Endothelial cell (in vitro differentiated cells): ENCODE measurements at places on chromosomes 11 and 22. TPM values are rescaled to one million over a fixed set of nuclear protein-coding genes. Genes with fewer than 3 reads are reported as not detected.

Gene SEC14L6
- 1.4 TPM for total RNA-seq

DNA sequence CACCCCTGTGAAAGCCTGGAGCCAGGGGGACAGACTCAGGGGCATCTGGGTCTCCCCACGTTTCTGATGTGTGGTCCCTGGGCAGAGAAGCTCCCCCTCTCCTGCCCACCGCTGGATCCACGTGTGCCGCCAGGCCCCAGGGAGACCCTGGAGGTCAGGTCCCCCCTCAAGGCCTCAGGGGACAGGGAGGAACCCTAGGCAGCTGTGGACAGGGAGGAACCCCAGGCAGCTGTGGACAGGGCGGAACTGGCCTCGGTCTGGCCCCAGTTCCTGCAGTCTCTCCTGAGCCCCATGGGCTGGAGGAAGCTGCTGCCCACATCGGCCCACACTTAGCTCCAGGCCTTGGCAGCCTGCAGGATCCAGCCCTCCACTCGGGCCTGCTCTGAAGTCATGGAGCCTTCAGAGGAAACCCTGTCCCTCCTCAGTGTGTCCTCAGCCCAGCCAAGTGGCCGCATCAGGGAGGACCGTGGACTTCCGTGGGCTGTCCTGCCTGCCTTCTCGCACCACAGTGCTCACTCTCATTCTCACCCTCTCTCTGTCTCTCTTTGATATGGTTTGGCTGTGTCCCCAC lies 127.7 kb downstream of the BRD1 start:
- no peaks in the 10 kb centered on the region for H3K4me1 ChIP-seq
- H3K4me3 ChIP-seq = no peak overlapping the region

GRCh38 chr11:111635706-111636045 lies 33.4 kb downstream of the SIK2 start:
- H3K4me1 ChIP-seq = peaks cover 19% of the 10 kb centered on the region
- H3K27me3 ChIP-seq = peaks cover 1% of the 10 kb centered on the region
- DNase-seq = no peak

GRCh38 chr11:123578778-123579481 lies 75.5 kb downstream of the SCN3B start:
- H3K36me3 ChIP-seq = peaks cover 17% of the 10 kb centered on the region
- no peak for DNase-seq
- peaks cover 22% of the 10 kb centered on the region for H3K27me3 ChIP-seq
- H3K4me1 ChIP-seq = peaks cover 48% of the 10 kb centered on the region
- no peak overlapping the region for H3K4me3 ChIP-seq

GRCh38 chr11:66976028-66976467 lies 944 bp downstream of the C11orf86 start:
- H3K4me3 ChIP-seq = no peak overlapping the region
- peaks cover 3% of the 10 kb centered on the region for H3K36me3 ChIP-seq
- H3K27me3 ChIP-seq = peaks cover 1% of the 10 kb centered on the region
- DNase-seq = peak; percentile 76
- H3K27ac ChIP-seq = no peak overlapping the region

- H3K36me3 ChIP-seq = peaks cover 5% of the 10 kb centered on the region
- H3K27ac ChIP-seq = no peak overlapping the region
Observed at GRCh38 chr11:71086687-71087258, 165.6 kb downstream of the SHANK2 start.

- peaks cover 5% of the 10 kb centered on the region for H3K27me3 ChIP-seq
- no peak overlapping the region for H3K27ac ChIP-seq
- H3K4me3 ChIP-seq = no peak overlapping the region
- H3K4me1 ChIP-seq = no peaks in the 10 kb centered on the region
- no peaks in the 10 kb centered on the region for H3K36me3 ChIP-seq
Observed at GRCh38 chr11:77236901-77237300, 64.6 kb downstream of the GDPD4 start.

Gene VPREB1
- total RNA-seq = not detected

- peaks cover 15% of the 10 kb centered on the region for H3K36me3 ChIP-seq
- DNase-seq = no peak
- H3K4me3 ChIP-seq = no peak overlapping the region
- H3K27ac ChIP-seq = no peak overlapping the region
Observed at GRCh38 chr11:78070621-78071020, 7.0 kb downstream of the THRSP start.

DNA sequence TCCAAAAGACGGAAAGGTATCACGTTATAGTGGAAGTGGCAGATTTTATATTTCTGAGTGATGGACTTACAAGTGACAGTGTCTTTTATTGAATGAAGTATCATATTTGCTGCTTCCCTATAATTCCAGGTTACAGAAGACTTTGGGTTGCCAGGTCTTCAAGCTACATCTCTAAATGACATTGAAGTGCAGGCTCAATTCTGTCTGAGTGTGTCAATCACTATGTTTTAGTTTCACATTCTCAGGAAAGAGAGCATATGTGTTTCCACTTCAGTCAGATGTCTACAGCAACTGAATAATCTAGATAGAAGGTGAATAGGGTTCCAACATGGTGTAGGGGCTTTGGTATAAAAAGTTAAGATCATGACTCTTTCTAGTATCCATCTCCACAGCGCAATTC lies 492.7 kb upstream of the API5 start:
- no peaks in the 10 kb centered on the region for H3K36me3 ChIP-seq
- H3K4me1 ChIP-seq = no peaks in the 10 kb centered on the region
- H3K27me3 ChIP-seq = no peaks in the 10 kb centered on the region
- no peak overlapping the region for H3K4me3 ChIP-seq
- H3K27ac ChIP-seq = no peak overlapping the region
- DNase-seq = no peak

Gene IGSF22
- total RNA-seq = 0.74 TPM

GRCh38 chr22:42056757-42057511 lies 13.7 kb downstream of the NAGA start:
- no peaks in the 10 kb centered on the region for H3K27me3 ChIP-seq
- H3K4me3 ChIP-seq = no peak overlapping the region
- H3K27ac ChIP-seq = no peak overlapping the region

DNA sequence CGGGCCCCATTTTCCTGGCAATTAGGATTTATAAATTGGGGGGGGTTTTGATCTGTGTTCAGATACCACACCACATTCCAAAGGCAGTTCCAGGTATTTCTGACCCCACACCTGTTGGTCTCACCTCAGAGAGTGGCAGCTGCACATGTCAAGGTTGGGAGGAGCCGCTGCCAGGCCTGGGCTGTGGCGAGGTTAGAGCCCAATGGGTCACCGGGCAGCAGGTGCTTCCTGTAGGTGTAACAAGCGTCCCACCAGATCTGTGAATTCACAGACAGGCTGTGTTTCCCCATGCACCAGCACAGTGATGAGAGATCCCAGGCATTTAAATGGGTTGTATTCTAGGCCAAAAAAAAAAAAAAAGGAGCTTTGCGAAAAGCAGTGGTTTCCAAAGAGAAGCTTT lies 58.6 kb downstream of the CABIN1 start:
- peaks cover 2% of the 10 kb centered on the region for H3K27me3 ChIP-seq
- H3K4me3 ChIP-seq = no peak overlapping the region
- DNase-seq = no peak

GRCh38 chr11:115874843-115875242 lies 370.6 kb upstream of the CADM1 start:
- H3K27ac ChIP-seq = no peak overlapping the region
- peaks cover 5% of the 10 kb centered on the region for H3K27me3 ChIP-seq
- H3K36me3 ChIP-seq = no peaks in the 10 kb centered on the region
- no peak for DNase-seq
- no peak overlapping the region for H3K4me3 ChIP-seq

DNA sequence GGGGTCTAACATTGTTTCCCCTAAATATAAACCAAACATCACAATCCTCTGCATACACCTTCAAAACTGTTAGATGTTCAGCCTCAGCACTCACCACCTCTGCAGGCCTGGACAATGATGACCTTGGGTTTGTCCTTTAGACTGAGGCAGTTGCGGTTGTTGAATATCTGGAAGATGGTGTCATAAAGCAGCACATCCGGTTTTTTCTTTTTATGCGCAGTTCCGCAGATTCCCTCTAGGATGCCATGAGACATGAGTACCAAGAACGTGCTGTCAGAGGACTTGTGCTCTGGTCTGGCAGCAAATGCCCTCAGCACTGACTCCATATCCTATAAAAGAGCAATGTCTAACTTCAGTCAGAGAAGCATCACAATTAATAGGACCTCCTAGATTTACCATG lies 22.8 kb downstream of the CASP5 start:
- no peak overlapping the region for H3K4me3 ChIP-seq
- H3K27me3 ChIP-seq = no peaks in the 10 kb centered on the region
- DNase-seq = peak; percentile 8
- H3K4me1 ChIP-seq = no peaks in the 10 kb centered on the region

- no peaks in the 10 kb centered on the region for H3K36me3 ChIP-seq
- DNase-seq = no peak
- no peak overlapping the region for H3K27ac ChIP-seq
- peaks cover 4% of the 10 kb centered on the region for H3K4me1 ChIP-seq
Observed at GRCh38 chr11:128928400-128928799, 14.3 kb downstream of the TP53AIP1 start.

DNA sequence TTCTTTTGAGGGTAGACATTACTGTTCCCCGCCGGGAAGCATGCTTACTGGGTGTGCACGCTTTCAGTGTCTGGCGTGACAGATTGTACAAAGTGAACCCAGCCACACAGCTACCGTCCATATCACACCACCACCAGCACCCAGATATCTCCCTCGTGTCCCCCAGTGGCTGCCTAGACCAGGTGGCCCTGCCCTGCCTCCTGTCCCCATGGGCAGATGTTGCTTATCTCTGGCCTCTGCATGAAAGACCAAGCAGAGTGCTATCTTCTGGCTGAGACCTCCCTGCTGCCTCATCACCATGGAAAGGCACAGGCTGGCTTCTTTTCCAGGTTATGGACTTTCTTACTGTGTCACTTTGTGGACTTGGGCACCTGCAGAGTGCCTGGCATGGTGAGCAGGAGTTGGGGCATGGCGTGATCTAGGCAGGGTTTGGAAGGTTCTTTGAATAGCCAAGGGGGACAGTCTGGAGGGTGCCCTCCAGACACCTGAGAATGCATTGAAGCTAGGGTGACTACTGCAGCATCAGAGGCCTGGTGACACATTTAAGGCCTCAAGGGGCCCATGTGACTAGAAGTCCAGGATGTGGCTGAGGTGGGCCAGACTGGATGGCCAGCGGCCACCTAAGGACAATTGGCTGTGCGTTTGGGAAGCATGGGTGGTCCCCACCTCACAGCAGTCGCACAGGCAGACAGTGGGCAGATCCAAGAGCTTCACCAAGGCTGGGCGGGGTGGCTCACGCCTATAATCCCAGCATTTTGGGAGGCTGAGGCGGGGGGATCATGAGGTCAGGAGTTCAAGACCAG lies 4.7 kb downstream of the TANGO2 start:
- peaks cover 9% of the 10 kb centered on the region for H3K4me1 ChIP-seq
- no peak for DNase-seq
- no peak overlapping the region for H3K27ac ChIP-seq
- H3K27me3 ChIP-seq = peaks cover 11% of the 10 kb centered on the region
- H3K36me3 ChIP-seq = peaks cover 6% of the 10 kb centered on the region
- H3K4me3 ChIP-seq = no peak overlapping the region

Gene PEX16
- total RNA-seq = 28.1 TPM

- peaks cover 2% of the 10 kb centered on the region for H3K27me3 ChIP-seq
- H3K4me1 ChIP-seq = peaks cover 57% of the 10 kb centered on the region
- no peaks in the 10 kb centered on the region for H3K36me3 ChIP-seq
- H3K27ac ChIP-seq = no peak overlapping the region
- DNase-seq = no peak
Observed at GRCh38 chr11:86517557-86517956, 142.9 kb downstream of the CCDC81 start.

- no peak overlapping the region for H3K4me3 ChIP-seq
- H3K27me3 ChIP-seq = no peaks in the 10 kb centered on the region
- no peak for DNase-seq
- H3K27ac ChIP-seq = no peak overlapping the region
Observed at GRCh38 chr11:115950660-115951059, 446.4 kb upstream of the CADM1 start.

GRCh38 chr11:48129697-48130395 lies 86.8 kb upstream of the OR4B1 start:
- DNase-seq = no peak
- peaks cover 4% of the 10 kb centered on the region for H3K27me3 ChIP-seq
- H3K4me3 ChIP-seq = no peak overlapping the region

DNA sequence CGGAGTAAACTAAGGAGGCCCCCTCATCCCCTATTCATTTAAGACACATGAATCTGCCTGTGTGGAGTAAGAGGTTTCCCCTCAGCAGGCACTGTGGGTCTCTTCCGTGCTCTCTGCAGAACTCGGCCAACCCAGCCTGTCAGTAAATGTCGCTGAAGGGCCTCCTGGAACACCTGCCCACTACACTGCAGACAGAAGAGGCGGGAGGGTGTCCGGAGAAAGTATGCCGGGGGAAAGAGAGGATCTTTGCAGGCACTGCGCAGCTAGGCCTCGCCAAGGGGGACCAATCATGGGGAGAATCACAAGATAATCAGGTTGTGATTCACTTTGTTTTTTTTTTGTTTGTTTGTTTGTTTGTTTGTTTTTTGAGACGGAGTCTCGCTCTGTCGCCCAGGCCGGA lies 110.8 kb downstream of the MORC2 start:
- no peak overlapping the region for H3K4me3 ChIP-seq
- H3K27ac ChIP-seq = no peak overlapping the region
- DNase-seq = no peak
- peaks cover 6% of the 10 kb centered on the region for H3K27me3 ChIP-seq
- peaks cover 7% of the 10 kb centered on the region for H3K4me1 ChIP-seq

Gene GGTLC3
- total RNA-seq = 0.56 TPM

- peaks cover 8% of the 10 kb centered on the region for H3K27me3 ChIP-seq
- no peak for DNase-seq
- H3K36me3 ChIP-seq = peaks cover 12% of the 10 kb centered on the region
- no peak overlapping the region for H3K27ac ChIP-seq
Observed at GRCh38 chr11:696955-697491, 1.4 kb downstream of the TMEM80 start.

Gene RASSF10
- total RNA-seq = 17.5 TPM

Gene ZNRF3
- total RNA-seq = 3.3 TPM

GRCh38 chr11:79626135-79627075 lies 185.6 kb upstream of the TENM4 start:
- no peak for DNase-seq
- no peak overlapping the region for H3K4me3 ChIP-seq
- H3K36me3 ChIP-seq = no peaks in the 10 kb centered on the region
- H3K27ac ChIP-seq = no peak overlapping the region

DNA sequence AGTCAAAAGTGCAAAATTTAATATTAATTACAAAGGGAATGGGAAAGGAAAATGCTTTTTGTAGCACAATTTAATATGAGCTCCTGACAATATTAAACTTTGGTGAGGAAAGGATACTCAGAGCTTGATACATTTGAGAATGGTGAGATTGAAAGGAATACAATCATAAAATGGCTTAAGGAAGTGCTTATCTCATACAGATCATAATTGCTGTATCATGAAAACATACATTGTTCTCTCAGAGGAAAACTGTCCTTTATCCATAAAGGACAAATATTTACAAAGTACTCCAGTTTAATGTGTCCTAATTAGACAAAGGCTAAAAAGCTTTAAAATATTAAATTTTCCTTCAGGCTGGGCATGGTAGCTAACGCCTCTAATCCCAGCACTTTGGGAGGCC lies 260.4 kb downstream of the TMEM135 start:
- no peak for DNase-seq
- H3K36me3 ChIP-seq = no peaks in the 10 kb centered on the region
- peaks cover 27% of the 10 kb centered on the region for H3K4me1 ChIP-seq
